CD8-positive, alpha-beta T cell (primary cell): ENCODE measurements at places on chromosomes 13 and 19. TPM values are rescaled to one million over a fixed set of nuclear protein-coding genes. Genes with fewer than 3 reads are reported as not detected.
A peak's percentile ranks its signal among the peaks of the same experiment; 100 is the strongest.

DNA sequence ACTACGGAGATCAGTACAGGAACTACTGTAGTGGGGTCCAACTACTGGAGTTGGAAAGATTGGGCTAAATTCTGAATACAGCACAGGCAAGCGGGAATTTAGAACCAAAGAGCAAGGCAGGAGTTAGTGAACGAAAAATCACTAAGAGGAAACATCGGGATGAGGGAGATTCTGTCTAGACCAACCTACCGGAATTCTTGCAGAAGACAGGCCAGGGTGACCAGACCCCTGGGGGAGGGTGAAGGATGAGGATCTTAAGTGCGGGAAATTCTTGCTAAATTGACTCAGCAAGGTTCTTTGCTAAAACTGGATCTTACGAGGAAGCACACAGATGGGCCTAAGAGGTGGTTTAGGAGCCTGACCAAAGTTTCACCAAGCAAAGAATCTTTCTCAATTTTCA lies 13.2 kb upstream of the PSPC1 start:
- no peak for DNase-seq

- DNase-seq, result no peak
Measured at GRCh38 chr19:43640424-43640757, 741 bp upstream of the CADM4 start.

DNA sequence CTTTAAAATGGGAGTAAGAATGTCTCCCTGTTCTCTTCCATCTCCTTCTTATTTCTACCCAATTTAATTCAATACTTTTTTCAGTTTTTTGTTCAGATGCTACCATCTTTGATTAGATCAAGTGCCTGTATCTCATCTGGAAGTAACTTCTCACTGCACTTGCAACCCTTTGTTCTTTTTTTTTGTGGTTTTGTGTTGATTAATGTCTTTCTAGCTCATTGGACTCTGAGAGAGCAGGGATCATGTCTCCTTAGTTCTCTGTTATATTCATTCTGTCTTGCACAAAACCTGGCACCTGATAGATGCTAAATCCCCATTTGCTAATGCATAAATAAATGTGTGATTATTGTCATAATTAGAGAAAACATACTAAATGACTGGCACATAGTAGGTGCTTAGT lies 834 bp upstream of the ITGBL1 start:
- DNase-seq, result no peak

GRCh38 chr19:40337594-40337993 lies 10.6 kb downstream of the C19orf47 start:
- DNase-seq, result no peak

GRCh38 chr19:45164577-45165335 lies 4.0 kb upstream of the NKPD1 start:
- peak; percentile 85 for DNase-seq

Gene ZNF471
- 0.67 TPM for total RNA-seq

Gene TTYH1
- not detected for total RNA-seq

Gene ATP1A3
- 10.2 TPM for total RNA-seq

Gene ZNF536
- not detected for total RNA-seq
